NK-92 treated with Interleukin-12 subunit alpha and Interleukin-12 subunit beta, amount 100 ng/mL, for 24 hours (cell line): ENCODE measurements at places on chromosomes 5 and 9.

- no peak for DNase-seq
These were observed 9.0 kb upstream of the MYOZ3 start for GRCh38 chr5:150651924-150652671.

GRCh38 chr5:92977846-92978540 lies 603.0 kb downstream of the NR2F1-AS1 start:
- no peak for DNase-seq

GRCh38 chr5:143425835-143426234 lies 22.3 kb upstream of the NR3C1 start:
- DNase-seq, result no peak

DNA sequence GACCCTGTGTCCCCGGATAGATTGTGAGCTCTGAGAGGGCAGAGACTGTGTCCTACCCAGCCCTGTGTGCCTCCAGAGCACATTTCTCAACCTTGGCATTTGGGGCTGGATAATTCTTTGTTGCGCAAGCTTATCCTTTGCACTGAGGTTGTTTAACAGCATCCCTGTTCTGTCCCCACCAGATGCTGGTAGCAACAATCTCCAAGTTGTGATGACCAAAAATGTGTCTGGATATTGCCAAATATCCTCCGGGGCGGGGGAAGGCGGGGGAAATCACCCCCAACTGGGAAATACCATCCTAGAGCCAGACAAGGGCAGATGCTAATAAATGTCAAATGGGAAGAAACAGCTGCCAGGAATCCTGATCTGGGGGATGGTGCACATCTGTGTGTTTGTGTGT lies 24.0 kb upstream of the TNIP1 start:
- no peak for DNase-seq

GRCh38 chr5:82176115-82176814 lies 101.9 kb downstream of the RPS23 start:
- no peak for DNase-seq

GRCh38 chr9:133204335-133204992 lies 4.6 kb downstream of the OBP2B start:
- DNase-seq, result no peak

DNA sequence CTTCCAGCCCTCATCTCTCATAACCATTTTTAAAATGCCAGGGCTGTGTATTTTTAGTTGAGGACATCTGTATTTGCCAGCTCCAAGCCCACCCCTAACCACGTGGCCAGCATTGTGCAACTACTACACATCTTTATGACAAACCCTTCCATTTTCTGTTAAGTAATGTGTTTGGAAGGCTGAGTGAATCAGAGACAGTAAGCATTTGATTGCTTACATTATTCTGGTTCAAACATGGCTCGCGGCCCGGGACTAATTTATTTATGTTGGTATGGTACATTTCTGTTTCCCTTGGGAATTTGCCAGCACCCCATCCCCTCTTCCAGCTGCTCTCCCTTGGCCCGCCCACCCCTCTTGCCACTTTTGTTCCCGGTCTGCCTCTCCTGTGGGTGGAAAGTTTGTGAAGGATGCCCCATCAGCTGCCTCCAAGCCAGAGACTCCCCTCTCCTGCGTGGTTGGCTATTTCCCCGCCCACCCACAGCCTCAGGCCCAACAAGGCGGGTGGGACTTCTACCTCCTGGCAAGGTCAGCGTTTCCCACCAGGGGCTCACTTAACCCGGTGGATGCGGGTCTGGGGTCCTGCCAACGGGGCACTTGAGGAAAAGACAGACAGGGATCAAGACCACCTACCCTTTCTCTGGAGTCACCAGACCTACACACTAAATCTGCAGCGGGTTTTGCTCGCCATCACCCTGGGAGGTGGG lies 162.2 kb downstream of the HSD17B3 start:
- DNase-seq, result peak; percentile 35

DNA sequence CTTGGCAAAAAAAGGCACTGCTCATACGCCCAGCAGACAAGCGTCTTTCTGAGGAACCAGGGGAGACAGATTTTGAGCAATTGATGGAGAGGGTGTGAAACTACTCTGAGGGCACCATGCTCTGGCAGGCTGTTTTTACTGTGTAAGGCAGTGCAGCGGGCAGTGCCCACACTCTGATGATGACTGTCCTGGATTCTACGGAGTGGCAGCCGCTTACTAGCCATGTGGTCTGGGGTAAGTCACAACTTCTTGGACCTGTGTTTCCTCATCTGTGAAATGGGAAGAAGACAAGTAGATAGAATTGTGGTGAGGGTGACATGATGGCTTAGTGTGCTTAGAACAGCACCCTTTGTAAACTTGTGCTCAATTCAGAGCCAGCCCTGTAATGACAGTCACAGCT lies 38.8 kb downstream of the FABP6 start:
- DNase-seq, result no peak

GRCh38 chr9:127405344-127406125 lies 8.6 kb downstream of the SLC2A8 start:
- no peak for DNase-seq

GRCh38 chr5:71537687-71538086 lies 49.5 kb upstream of the MCCC2 start:
- no peak for DNase-seq
